ENCODE measurements at places on chromosomes 16 and 17.

DNA sequence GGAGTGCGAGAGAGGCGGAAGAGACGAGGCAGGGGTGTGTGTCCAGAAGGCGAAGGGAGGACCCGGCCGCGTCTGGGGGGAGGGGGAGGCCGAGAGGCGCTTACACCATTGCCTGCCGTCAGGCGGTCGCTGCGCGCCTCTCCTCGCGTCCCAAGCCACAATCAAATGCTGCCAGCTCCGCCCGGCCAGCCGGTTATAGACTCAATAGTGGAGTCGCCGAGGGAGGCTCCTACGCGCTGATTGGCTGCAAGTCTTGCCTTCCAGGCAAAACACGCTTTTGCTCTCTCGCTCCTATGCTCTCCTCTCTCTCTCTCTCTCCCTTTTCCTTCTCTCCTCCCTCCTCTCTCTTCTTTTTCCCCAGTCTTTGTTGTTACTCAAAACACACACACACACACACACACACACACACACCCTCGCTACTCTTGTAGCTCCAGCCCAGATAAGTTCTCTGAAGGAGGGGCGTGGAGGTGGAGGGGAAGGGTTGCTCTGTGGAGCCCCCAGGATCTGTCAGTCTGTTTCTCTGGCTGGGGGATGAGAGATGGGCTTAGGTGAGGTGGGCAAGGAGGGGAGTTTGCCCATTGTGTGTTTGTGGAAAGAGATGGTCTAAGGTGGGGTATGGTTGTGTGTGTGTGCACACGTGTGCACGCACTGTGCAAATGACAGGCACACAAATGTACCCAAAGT, at the start of gene DLX3:
DLX3 (minus strand) TSS at position 170 of the 684 bp plus-strand sequence. CDS start 226 bp downstream, outside the sequence.
- peak; percentile 94 for DNase-seq

DNA sequence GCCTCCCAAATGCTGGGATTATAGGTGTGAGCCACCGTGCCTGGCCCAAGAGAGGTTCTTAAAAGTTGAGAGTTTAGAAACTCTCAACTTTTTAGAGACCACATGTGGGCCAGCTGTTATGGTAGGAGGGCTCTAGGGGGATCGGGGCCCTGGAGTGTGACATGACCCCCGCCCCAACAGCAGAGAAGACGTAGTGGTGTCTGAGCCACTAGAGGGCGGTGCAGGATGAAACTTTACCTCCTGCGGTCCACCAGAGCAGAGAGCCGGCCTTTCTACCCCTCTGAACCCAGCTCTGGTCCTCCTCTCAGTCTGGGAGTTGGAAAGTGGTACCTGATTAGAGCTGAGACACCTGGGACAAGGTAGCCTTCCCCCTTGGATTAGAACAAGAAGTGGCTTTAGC, 7.4 kb downstream of the CDK5RAP3 start:
- DNase-seq, result peak; percentile 81

DNA sequence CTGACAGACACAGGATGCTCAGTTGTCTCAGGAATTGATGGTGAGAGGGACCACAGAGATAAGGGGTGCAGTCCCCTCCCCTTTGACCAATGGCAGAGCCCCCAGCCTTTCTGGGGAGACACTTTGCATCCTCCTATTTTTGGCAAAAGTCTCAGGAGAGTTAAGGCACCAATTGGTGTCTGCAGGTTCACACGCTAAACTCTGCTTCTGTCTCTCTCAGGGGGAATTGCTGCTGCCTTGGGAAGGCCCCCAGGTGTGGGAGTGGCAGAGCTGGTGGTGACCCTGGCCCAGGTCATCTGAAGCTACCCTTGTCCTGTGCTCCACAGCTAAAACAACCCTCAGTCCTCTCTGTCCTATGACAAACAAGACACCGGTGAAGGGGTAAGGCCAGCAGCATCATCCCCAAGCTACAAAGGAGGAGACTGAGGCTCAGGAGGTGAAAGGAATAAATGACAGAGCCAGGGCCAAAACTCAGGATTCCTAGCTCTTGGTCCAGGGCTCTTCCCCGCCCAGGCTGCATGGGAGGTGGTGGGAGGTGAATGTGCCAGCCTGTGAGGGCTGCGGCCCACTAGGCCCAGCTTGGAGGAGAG, 20.3 kb downstream of the OSBPL7 start:
- DNase-seq, result no peak

DNA sequence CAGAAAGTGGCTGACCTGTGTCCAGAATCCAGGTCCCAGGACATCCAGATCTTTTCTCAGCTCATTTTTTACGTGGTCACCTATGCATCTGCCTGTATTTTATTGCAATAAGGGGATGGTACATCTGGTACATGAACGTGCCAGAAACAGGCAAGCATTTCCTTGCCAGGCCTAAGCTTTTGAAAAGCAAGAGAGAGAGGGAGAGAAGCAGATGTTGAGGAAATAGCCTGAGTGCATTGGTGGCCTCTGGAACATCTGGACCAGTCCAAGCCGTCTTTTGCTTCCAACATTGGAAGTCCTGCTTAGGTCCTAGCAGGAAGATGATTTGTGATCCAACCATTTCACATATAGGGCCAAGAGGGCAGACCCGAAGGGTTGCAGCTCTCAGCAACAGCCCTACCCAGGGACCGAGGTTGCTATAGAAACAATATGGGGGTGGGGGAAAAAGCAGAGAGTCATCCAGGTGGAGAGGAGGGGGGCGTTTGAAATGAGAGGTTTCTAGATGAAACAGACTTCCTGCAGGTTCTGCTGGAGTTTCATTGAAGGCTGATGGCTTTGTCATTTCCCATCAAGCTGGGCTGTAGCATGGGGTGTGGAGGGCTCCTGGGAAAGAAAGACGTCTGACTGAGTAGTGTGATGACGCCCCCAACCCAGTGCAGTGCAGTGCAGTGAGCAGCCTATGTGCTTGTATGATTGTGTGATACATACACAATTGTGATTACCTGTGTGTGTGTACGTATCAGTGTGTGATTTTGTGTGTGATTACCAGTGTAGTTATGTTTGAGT, 61.6 kb downstream of the SHISA6 start:
- DNase-seq, result no peak

GRCh38 chr17:32441886-32442285, 2.4 kb upstream of the PSMD11 start:
- no peak for DNase-seq

GRCh38 chr16:12548270-12548983, 255.3 kb downstream of the CPPED1 start:
- no peak for DNase-seq

DNA sequence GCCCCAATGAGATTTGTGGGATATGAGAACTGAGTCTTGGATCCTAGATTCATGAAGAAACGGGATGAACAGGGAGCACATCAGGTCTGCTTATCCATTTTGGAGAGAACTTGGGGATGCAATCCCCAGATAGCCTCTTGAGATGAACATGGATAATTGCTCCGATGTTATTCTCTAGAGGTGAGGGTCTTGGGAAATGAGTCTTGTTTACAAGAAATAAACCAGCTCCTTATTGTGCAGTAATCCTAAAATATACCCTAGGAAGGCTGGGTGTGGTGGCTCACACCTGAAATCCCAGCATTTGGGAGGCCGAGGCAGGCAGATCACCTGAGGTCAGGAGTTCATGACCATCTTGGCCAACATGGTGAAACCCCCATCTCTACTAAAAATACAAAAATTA, at the start of gene OR1D2:
OR1D2 (minus strand) TSS at position 101 of the 400 bp plus-strand sequence. CDS start 11,426 bp downstream, outside the sequence.
- no peak for DNase-seq

DNA sequence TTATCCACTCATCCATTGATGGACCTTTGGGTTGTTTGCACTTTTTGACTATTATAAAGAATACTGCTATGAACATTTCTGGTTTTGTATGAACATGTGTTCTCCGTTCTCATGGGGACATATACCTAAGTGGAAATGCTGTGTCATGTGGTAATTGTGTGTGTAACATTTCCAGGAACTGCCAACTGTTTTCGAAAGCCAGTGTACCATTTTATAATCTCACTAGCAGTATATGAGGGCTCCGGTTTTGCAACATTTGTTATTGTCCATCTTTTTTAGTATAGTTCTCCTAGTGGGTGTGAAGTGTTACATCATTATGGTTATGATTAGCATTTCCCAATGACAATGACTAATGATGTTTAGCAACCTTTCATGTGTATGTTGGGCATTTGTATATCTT, 5.1 kb upstream of the TRIM25 start:
- no peak for DNase-seq

DNA sequence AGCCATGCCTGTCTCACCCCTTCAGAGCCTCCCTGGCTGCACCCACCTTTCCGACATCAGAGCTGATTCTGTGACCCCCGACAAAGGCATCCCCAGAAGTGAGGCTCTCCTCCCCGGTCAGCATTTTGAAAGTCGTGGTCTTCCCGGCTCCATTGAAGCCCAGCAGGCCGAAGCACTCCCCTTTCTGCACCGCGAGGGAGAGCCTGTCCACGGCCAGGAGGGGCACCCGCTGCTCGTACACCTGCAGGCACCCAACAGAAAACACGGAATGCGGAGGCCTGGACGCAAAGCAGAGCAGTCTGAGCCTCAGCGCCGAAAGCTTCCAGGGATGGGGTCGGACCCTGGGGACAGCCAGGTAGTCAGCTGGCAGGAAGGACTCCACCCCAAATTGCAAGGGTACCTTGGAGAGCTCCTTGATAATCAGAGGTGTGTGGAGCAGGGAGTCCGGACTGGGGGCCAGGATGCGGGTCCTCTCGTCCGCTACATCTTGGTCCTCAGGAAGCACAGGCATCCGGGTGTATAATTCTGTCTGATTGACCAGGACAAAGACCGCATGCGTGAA, 13.1 kb upstream of the RNPS1 start:
- no peak for DNase-seq

DNA sequence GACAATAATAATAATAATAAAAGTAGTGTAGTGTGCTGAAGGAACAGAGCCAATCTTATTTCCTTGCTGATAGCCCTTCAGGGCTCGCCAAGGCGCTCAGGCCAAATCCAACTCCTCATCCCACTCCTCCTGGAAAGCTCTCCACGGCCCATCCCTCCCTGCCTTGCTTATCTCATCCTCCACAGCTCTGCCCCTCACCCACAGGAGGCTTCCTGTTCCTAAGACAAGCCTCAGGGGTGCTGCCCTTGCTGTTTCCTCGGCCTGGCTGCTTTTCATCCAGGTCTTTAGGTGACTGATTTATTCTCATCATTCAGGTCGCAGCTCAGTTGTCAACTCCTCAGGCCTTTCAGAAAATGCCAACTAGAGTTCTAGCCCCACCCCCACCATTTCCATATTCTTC, 11.2 kb downstream of the GTF3C1 start:
- no peak for DNase-seq

- no peak for DNase-seq
These were observed 25.3 kb downstream of the KLHDC4 start for GRCh38 chr16:87740441-87740840.
